ENCODE measurements at places on chromosomes 6 and 20.

- no peak for DNase-seq
Measured at GRCh38 chr6:17663226-17663625, 43.5 kb downstream of the NUP153 start.

GRCh38 chr20:42341654-42342053 is 723.5 kb upstream of the CHD6 start:
- no peak for DNase-seq

GRCh38 chr6:149646599-149646998 is 1.9 kb downstream of the KATNA1 start:
- no peak for DNase-seq

GRCh38 chr6:141956046-141956761 is 176.5 kb upstream of the GJE1 start:
- DNase-seq = no peak

- no peak for DNase-seq
Measured at GRCh38 chr20:44464514-44464913, 11.2 kb upstream of the TTPAL start.

- no peak for DNase-seq
Measured at GRCh38 chr6:17863901-17864754, 123.3 kb downstream of the KIF13A start.

DNA sequence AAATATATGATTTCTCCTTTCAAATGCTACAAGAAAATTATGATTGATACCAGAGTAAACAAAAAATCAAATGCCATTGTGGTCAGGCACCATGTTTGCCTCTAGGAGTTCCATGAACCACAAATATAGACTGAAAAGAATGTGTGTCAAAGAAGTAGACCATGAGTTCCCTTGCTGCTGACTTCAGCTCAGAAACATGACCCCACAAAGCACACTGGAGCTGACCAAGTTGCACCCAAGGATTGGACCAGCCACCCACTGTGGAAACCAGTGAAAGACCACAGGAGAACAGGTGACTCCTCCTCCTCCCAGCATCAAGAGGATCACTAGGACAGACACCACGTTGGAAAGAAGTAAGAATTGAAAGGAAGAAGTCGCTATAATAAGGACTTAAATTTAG is 90.8 kb upstream of the TENT5A start:
- DNase-seq = no peak

DNA sequence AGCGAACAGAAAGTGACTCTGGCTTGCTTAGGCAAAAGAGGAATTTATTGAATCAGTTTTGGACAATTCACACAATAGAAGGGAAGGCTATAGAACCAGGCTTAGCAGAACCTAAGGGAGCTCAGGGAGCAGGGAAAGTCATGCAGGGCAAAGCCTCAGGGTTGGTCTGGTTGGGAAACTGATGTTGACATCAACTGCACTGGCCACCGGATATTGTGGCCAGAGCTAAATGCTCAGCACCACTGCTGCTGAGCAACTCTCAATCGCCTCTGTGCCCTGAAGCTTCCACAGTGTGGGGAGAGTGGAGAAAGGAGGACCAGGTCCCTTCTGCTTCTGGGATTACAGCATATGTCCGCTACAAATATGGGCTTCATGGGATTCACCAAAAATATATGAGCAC is 93.3 kb upstream of the GCM1 start:
- DNase-seq = no peak

- no peak for DNase-seq
Measured at GRCh38 chr6:24255676-24256075, 102.2 kb downstream of the DCDC2 start.

DNA sequence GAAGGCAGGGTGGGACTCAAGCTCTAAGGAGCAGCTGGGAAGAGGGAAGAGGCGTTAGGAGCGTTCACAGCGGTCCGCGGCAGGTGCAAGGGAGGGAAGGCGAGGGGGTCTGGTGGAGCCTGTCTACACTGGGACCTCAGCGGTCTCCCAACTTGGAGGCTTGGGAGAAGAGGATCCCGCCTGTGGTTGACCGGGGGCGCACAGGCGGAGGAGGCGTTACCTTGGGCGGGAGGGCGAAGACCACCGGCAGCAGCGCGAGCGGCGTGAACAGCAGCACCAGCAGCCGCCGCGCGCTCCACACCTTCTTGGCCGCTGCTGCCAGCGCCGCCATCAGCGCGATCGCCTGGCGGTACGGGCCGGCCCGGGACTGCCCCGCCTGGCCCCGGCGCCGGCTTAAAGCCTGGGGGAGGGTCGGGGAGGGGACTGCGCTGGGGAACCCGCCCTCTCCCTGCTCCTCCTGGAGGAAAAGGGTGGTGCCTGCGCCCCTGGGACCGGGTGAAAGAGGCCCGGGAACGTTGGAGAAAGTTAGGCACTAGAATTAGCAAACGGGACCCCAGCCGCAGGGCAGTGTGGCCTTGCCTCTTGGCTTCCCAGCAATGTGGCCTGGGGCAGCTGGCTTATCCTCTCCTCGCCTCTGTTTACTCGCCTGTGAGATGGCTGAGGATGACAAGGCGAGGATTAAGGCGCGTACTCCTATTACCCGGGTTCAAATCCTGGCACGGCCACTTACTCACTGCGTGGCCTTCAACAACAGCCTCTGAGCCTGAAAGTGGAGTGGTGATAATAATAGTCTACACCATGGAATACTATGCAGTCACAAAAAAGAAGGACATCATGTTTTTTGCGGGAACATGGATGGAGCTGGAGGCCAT is at the start of gene SLC13A3:
SLC13A3 (minus strand) TSS at position 369 of the 872 bp plus-strand sequence; CDS start at position 331, 38 bp downstream.
- no peak for DNase-seq

- no peak for DNase-seq
Measured at GRCh38 chr6:143806282-143807102, 36.6 kb upstream of the LTV1 start.

DNA sequence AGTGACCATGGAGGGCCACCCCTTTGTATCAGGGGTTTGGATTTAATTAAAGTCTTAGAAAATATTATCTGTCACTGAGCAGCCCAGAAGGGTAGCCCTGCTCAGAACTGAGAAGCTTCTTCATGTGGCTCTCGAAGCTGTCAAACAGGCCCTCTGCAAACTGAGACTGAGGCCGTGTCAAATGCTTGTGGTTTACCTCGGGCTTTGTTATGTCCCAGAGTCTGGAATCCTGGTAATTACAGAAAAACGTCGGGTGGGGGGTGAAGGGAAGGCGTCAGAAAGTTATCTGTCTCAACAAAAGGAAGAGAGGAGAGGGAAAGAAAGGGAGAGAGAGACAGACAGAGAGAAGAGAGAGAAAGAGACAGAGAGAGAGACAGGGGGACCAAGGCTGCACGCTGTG is 200.8 kb downstream of the BMP7 start:
- no peak for DNase-seq

DNA sequence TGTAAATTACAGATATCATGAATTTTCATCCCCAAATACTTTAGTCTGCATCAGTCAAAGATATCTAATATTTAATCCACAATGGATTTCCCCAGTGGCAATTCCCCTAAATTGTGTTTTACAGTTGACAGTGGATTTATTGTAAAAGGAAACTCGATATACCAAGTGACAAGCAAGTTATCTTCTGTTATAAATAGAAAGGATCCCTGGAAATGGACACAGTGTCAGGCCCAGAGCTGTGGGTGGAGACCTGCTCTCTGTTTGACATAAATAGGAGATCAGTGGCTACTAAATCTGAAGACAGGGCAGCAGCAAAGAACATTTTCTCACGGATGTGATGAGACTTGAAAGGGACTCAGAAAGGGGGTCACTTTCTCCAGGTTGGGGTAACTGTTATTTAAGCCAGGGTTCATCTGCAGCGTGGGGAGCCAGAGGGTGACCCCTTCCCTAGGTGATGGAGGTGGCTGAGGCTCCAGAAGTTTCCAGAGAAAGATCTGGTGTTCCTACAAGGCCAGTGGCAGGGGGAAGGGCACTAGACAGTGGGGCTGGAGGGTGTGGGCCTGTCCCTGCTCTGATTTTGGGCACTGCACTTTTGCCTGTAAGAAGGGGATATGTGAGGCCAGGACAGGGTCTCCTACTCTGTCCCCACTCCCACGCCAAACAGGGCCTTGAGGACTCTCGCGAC is 12.3 kb upstream of the FAM110A start:
- no peak for DNase-seq

- DNase-seq = no peak
Measured at GRCh38 chr20:58447511-58448391, 58.7 kb downstream of the VAPB start.

DNA sequence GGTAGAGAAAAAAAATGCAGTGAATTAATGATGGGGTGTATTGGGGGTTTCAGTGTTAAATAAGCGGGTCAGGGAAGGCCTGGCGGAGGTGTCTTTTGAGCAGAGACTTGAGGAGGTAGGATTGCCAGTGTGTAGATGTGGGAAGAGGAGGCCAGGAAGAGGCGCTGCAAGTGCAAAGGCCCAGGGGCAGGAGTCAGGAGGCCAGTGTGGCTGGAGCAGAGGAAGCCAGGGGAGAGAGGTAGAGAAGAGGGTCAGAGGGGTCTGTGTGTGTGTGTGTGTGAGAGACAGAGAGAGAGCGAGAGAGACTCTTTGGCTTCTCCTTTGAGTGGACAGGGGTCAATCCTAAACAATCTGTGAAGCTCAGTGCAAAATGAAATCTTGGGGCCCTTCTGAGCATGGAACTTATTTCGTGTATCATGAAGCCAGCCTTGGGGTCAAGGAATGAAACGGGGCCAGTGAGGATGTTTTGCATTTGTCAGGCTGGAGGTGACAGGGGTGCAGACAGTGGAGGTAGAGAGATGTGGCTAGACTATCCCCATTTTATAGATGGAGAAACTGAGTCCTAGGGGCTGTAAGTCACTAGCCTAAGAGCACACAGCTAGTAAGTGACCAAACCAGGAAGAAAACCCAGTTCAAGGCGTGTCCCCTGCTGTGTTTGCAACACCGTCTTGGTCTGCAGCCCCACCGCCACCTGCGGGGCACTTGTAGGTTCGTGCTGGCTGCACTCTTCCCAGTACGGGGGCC is 9.7 kb upstream of the IP6K3 start:
- no peak for DNase-seq

DNA sequence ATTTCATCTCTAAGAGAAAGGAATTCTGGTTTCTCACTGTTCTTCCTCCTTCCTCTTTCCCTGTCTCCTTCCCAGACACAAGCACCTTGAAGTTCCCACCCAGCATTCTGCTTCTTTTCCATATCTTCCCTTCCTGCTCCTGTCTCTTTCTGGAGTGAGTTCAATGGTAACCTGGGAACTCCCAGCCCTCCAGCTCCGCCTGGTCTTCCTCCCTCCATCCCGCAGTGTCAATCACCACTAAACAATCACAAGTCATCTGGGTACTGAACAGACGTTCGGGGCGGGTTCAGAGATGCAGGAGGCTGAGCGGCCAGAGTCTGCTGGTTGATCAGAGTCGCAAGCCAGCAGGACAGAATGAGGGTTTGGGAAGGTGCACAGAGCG is 7.7 kb downstream of the TTBK1 start:
- DNase-seq = no peak

GRCh38 chr6:132235596-132236280 is 165.5 kb downstream of the MOXD1 start:
- DNase-seq = no peak

DNA sequence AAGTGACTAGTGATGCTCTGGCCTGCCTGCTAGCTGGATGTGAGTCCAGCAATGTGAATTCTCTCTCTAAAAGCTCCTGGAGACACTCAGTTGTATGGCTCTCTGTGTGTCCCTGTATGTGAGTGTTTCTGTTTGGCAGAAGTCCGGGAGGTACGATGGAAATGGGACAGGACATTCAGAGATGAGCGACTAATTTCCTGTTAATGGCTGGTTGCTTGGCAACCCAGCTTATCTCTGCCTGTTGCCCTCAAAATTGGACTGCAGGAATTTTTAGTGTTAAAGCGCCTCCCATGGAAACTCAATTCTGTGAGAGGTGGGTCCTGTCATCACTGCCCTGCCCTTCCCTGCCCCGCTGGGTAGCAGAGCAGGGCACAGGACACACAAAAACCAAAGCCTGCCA is 136.8 kb upstream of the LRFN2 start:
- no peak for DNase-seq

DNA sequence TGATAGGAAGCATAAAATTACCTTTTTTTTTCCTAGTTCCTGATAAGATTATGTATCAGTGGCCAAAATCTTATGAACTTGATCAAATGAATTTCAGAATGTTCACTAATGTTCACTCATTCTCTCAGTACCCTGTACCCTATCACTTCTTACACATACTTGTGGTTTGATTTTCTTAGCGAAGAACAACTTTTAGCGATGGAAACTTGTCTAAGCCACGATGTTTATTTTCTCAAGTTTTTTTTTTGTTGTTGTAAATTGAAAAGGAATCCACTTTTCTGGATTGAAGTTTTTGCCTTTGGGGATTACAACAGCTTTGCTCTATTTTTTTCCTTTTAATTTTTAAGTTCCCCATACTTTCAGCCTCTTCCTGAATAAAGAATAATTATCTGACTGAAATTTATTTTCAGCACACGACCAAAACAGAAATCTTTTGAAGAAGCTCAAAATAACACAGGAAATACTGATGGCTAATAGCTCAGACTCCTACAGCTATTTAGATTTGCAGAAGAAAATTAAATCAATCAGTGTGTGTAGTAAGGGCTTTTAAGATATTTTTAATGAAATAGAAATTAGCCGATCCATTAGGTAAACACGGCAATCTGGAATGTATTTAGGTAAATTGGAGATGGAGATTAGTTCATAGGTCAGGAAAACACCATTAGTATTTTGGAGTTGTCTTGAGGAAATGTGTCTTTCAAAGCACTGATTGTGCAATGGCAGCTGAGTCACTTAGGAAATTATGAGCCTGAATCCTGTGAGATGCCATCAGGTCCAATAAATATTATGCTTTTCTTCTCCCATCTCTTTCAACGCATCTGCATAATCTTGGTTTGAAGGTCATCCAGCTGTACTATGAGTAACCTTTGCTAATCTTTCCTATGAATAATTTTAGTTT is 217.5 kb downstream of the GJA1 start:
- no peak for DNase-seq

GRCh38 chr6:9086331-9086730 is 651.0 kb upstream of the SLC35B3 start:
- no peak for DNase-seq

All from GOT3 (cell line).